ENCODE measurements at places on chromosomes 5 and 9.

- DNase-seq: no peak
Observed at GRCh38 chr9:69388596-69388995, 63.6 kb downstream of the ENTREP1 start.

DNA sequence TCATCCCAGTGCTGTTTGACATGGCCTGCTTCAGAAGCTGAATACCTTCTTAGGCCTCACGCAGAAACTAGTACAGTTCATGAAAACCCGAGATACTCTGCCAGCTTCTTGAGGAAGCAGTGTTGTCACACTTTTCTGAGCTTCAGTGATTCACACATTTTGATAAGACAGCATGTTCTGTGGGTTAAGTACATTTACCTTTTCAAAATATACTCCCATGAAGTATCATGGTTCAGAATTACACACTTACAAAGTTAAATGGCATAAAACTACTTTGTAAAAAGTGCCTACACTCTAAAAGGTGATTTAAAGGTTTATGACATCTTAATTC lies 56.9 kb downstream of the VCAN start:
- DNase-seq: no peak

GRCh38 chr5:4758996-4759395 lies 381.1 kb upstream of the ADAMTS16 start:
- no peak for DNase-seq

- DNase-seq: no peak
Observed at GRCh38 chr9:18075253-18075952, 398.6 kb upstream of the ADAMTSL1 start.

DNA sequence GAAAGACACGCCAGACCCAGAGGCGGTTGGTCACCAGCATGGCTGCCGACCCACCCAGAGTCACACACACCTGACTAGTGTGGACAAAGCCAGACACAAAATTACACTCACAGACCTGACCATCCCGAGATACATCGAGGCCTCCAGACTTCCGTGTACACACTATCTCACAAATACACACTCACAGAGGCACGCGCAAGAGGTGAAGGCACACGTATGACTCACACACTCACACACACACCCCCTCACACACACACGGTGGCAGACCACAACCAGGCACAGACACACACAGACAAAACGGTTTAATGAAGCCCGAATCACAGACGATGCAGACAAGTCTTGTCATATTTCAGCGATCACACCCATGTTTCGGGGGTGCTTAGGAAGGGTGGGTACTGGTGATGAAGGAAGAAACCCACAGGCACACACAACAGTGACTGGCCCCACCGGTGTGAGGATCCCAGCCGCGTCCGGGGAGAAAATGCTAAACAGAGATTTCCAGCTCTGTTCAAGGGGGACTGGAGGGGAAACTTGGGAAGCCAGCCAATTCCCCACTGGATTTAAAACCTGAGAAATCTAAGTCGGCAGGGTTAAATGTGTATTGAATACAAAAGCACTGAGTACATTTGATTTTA lies 51.3 kb downstream of the CRB2 start:
- no peak for DNase-seq

GRCh38 chr5:112968411-112969106 lies 8.0 kb upstream of the DCP2 start:
- DNase-seq: no peak

DNA sequence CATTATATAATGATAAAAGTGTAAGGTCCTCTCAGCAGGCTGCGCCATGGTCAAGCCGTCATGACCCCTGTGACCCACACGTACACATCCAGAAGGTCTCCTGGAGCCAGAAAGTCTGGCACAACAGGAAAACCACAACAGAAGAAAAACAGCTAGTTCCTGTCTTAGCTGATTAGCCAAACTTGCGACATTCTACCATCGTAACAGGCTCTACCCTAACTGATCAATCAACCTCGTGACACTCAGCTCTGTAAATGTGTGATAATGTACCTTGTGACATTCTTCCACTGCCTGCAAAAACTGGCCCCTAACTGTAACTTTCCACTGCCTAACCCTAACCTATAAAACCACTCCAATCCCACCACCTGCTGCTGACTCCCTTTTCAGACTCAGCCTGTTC lies 316.4 kb upstream of the TUSC1 start:
- DNase-seq: no peak
